KG1 (cell line): ENCODE measurements at places on chromosomes 7 and 10.

GRCh38 chr7:91206361-91206960, 57.8 kb upstream of the FZD1 start:
- no peak for DNase-seq

DNA sequence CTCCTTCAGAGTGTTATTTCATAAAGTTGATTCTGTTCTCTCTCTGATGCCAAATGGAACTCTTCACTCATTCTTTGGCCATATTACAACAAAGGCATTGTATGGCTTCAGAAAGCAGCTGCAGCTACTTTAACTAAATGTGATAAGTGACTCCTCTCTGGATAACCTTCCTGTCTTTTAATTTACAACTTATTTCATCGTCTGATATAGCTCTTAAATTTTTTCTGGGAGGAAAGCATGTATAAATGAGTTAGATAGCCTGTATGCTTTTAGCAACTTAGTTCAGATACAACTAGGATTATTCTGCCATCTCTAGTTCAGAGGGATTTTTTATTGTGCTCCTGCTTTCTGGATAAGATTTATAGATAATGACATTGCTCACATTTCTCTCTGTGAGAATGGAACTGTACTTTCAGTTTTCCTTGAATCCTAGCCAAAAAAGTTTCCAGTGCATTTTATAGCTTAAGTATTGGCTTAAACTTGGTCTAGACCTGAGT, 57.5 kb downstream of the KLHDC10 start:
- no peak for DNase-seq

DNA sequence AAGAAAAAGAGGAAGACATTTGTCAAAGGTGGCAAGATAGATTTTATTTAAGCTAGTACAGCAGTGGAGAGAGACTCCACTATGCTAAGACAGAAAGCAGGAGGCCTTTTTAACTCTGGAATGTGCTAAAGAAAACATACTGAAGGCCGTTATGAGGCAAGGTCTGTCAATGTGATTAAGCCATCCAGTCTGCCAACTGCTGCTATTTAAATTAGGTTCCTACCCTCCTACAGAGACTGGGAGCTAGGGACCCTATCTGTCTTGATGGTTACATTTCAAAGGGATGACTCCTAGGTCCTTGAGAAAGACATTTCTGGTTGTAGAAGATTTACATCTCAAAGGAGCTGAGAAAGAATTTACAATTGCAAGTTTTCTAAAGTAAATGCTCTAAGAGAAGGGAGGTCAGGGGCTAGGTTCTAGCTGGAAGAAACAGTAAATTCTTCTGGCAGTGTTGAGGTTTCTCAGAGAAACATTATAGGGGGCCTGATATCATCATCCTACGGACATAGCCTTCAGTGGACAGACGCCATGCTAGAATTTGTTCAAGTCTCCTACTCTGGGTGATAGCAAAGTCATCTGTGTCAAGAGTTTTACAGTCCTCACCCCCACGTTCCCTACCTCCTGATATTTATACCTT, 211.6 kb downstream of the PHF14 start:
- no peak for DNase-seq

- peak; percentile 18 for DNase-seq
Observed at GRCh38 chr10:26890956-26891355, 30.2 kb upstream of the ABI1 start.

DNA sequence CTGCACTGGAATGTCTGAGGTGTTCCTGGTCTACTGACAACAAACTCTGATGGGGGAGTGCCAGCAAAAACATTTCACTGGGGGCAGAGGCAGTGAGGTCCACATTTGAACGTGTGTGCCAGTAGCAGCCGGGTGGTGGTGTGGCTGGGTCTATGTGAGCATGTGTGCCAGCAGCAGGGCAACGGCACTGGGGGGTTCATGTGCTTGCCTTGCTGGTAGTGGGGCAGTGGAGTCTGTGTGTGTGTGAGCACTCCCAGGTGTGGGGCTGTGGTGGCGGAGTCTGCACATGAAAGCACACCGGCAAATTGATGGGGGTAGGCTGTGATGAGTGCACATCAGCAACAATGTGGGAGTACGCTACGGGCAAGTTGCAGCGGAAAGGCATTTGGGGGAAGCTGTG, 49.4 kb upstream of the SORCS1 start:
- DNase-seq, result no peak

DNA sequence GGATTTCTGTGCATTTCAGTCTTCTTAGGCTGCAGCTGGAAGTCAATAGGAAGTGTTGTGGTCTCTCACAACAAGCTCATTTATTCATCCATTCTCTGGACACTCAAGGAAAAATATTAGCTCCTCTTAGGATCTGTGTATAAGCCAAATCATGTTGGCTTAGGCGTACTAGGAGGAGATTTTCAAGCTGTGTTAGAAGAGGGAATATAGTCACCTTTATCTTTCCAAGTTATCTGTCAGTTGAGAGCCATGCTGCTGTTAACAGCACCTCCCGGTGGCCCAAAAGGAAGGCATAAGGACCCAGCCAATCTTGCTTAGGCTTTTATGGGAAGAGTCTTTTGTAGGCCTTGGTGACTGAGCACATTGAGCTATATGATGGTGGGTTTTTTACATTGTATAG, 220.0 kb downstream of the LRMDA start:
- DNase-seq, result no peak

GRCh38 chr7:91814189-91814588, 66.3 kb downstream of the MTERF1 start:
- no peak for DNase-seq

GRCh38 chr10:16987976-16988610, 141.5 kb downstream of the CUBN start:
- no peak for DNase-seq

DNA sequence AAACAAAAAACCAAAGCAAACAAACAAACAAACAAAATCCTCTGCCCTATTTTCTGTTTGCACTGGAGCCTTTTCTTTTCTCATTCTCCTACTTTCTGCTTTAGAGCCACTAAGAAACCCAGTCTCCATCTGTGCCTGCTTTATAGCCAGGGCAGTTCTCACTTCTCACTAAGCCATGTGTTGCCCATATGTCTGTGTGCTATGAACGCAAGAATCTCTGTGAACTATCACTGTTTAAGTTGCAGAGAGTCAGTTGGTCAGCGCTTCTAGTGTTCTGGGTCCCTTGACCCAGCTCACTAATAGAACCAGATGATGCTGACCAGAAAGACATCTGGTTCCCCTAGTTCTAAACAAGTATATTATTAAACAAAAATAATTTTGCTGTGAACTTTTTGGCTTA, 81.4 kb downstream of the FAM185A start:
- no peak for DNase-seq

DNA sequence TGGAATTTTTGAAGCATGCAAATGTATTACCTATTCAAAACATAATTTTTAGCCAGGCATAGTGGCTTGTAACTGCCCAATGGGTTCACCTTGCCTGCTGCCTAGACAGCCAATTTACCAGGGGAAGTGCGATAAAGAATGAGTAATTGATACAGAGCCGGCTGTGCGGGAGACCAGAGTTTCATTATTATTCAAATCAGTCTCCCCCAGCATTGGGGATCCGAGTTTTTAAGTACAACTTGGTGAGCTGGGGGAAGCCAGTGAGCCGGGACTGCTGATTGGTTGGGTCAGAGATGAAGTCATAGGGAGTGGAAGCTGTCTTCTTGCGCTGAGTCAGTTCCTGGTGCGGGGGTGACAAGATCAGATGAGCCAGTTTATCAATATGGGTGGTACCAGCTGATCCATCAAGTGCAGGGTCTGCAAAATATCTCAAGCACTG, 29.1 kb upstream of the NRBF2 start:
- DNase-seq, result no peak
